ENCODE measurements at places on chromosomes 7 and 10.

GRCh38 chr7:66974986-66975590 lies 20.3 kb downstream of the SBDS start:
- DNase-seq = no peak
- no peak overlapping the region for H3K4me3 ChIP-seq
- H3K4me1 ChIP-seq = no peaks in the 10 kb centered on the region
- H3K36me3 ChIP-seq = peaks cover 3% of the 10 kb centered on the region
- no peak overlapping the region for H3K27ac ChIP-seq

DNA sequence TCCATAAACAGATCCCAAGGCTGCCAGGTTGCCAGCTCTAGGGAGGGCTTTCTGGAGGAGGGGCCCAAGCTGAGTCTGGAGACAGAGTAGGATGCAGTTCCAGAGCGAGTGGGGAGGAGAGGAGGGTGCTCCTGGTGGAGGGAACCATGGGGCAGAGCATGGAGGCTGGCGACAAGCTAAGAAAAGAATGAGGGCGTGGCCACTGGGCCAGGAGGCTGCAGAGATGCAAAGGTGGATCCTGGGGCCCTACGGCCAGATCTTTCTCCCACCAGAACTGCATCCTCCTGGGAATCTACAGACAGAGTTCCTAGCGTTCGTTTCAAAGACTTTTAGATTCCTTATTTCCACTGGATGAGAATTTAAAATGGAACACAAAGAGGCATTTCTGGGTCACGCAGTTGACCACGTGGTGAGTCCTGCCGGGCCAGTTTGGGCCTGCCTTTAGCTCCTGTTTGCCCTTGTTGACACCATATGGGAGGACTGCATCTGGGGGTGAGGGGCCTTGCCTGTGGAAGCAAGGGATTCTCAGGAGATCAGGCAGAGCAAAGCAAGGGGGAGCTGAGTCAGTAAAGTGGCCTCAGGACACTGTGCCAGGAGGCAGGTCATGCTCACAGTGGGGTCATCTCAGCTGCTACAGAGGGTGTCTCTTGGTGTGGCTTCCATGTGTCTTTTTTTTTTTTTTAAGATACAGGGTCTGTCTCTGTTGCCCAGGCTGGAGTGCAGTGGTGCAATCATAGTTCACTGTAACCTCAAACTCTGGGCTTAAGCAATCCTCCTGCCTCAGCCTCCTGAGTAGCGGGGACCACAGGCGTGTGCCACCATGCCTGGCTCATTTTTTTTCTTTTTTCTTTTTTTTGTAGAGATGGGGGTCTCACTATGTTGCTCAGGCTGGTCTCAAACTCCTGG lies 137.8 kb downstream of the SH3PXD2A start:
- H3K4me1 ChIP-seq = no peaks in the 10 kb centered on the region
- H3K27me3 ChIP-seq = no peaks in the 10 kb centered on the region
- no peaks in the 10 kb centered on the region for H3K36me3 ChIP-seq
- no peak overlapping the region for H3K4me3 ChIP-seq
- H3K27ac ChIP-seq = no peak overlapping the region

DNA sequence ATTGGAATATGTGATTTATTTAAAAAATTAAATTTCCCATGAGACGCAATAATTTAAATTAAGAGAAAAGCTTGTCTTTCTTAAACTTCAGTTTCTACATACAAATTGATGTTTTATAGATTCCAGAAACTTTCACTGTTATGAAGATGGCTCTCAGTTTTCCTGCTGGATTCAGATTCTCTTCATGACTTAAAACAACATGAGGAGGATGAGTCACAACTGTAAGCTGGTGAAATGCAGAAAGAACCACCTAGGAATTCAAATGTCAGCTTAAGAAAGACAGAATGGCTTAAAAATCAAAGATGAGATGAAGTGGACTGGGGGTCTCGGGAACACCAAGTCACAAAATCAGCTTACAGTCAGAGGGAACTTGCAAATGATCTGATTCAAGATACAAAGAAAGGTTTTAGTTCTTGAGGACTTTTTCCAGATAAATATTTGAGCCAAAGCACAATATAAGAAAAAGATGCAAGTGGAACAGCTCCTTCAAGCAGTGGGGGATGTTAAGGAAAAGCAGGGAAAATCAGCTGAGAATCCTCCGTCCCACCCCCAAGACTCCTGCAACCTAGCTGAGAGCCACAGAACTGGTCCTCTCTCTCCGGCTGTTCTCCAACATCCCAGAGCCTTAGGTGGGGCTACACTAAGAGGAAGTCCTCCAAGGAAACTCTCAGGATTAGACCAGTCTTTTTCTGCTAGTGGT lies 279.8 kb downstream of the KCNMA1 start:
- no peaks in the 10 kb centered on the region for H3K4me1 ChIP-seq
- H3K27me3 ChIP-seq = no peaks in the 10 kb centered on the region
- DNase-seq = no peak
- no peak overlapping the region for H3K27ac ChIP-seq
- no peak overlapping the region for H3K4me3 ChIP-seq
- H3K36me3 ChIP-seq = no peaks in the 10 kb centered on the region

- H3K27me3 ChIP-seq = no peaks in the 10 kb centered on the region
- no peak overlapping the region for H3K27ac ChIP-seq
- DNase-seq = no peak
- H3K4me1 ChIP-seq = peaks cover 8% of the 10 kb centered on the region
- H3K4me3 ChIP-seq = no peak overlapping the region
Measured at GRCh38 chr10:79331709-79332108, 15.6 kb upstream of the PPIF start.

- H3K36me3 ChIP-seq = no peaks in the 10 kb centered on the region
- H3K27ac ChIP-seq = no peak overlapping the region
- H3K27me3 ChIP-seq = no peaks in the 10 kb centered on the region
- H3K4me3 ChIP-seq = no peak overlapping the region
- DNase-seq = no peak
- H3K4me1 ChIP-seq = no peaks in the 10 kb centered on the region
Measured at GRCh38 chr7:123993996-123994395, 38.9 kb downstream of the TMEM229A start.

- H3K27ac ChIP-seq = no peak overlapping the region
- H3K27me3 ChIP-seq = no peaks in the 10 kb centered on the region
- peaks cover 72% of the 10 kb centered on the region for H3K36me3 ChIP-seq
Measured at GRCh38 chr10:38054361-38054797, 39.8 kb upstream of the ZNF37A start.

DNA sequence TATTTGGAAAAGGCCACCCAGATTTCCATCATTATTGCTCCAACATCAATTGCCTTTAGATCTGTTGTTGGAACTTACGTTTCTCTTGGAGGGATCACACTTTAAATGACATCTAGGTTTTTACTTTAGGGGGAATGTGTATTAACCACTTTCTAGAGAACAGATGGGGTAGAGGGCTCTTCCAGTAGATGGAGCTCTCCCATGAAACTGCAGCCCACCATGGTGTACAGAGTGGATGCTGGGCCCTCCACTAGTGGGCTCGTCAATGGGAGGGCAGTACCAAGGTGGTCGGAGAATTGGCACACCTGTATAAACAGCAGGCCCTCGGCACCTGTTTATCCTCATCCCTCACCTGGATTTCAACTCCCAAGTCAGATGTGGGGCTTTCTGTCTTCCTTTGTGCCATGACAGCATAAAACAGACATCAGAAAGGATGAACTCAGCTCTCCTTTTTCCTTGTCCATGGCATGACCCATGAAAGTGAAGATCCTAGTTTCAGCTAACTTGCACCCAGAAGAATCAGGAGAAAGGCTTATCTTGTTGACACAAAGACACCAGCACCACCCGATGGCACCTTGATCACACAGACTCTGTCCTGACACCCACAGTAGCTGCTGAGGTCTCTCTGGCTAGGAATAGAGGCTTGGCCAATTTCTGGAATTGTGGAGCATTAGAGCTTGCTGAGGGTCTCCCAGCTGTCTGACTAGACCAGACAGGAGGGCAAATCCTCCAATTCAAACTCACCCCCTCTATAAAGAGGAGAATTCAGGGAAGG lies 150.5 kb downstream of the CYP26A1 start:
- no peaks in the 10 kb centered on the region for H3K4me1 ChIP-seq
- no peak overlapping the region for H3K27ac ChIP-seq

DNA sequence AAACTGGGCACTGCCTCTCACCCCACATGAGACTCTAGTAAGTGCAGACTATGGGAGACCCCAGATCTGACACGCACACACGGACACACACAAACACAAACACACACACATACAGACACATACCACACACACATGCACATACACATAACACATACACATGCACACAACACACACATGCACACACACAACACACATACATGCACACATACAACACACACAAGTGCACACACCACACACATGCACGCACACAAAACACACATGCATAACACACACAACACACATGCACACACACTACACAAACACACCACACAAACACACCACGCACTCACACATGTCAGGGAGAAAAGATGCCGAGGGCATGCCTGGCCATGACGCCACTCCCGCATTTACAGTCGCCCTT lies 205.5 kb downstream of the TYW1B start:
- DNase-seq = no peak
- no peaks in the 10 kb centered on the region for H3K4me1 ChIP-seq
- no peak overlapping the region for H3K27ac ChIP-seq
- H3K36me3 ChIP-seq = no peaks in the 10 kb centered on the region

- no peaks in the 10 kb centered on the region for H3K36me3 ChIP-seq
- no peak overlapping the region for H3K4me3 ChIP-seq
- H3K4me1 ChIP-seq = no peaks in the 10 kb centered on the region
- no peak for DNase-seq
- H3K27me3 ChIP-seq = no peaks in the 10 kb centered on the region
Measured at GRCh38 chr10:123443924-123444323, 222.2 kb upstream of the GPR26 start.

DNA sequence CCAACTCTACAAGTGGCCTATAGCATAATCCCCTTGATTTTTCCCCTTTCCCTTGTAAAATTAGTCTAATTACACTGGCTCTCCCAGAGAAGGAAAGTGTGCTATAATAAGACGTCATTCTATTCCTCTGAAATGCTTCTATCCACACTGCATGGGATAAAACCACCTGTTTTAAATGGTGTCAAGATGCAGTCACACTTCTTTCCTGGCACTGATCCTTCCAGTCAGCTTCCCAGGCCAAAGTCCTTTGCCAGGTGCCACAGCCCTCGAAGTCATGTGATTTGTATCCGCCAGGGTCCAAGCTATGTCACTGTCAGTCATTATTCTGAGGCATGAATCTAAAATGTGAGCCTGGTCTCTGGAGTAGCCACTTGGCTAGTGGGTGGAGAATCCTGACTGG lies 169.0 kb upstream of the KIAA1217 start:
- no peaks in the 10 kb centered on the region for H3K27me3 ChIP-seq
- H3K4me1 ChIP-seq = no peaks in the 10 kb centered on the region
- H3K27ac ChIP-seq = no peak overlapping the region

DNA sequence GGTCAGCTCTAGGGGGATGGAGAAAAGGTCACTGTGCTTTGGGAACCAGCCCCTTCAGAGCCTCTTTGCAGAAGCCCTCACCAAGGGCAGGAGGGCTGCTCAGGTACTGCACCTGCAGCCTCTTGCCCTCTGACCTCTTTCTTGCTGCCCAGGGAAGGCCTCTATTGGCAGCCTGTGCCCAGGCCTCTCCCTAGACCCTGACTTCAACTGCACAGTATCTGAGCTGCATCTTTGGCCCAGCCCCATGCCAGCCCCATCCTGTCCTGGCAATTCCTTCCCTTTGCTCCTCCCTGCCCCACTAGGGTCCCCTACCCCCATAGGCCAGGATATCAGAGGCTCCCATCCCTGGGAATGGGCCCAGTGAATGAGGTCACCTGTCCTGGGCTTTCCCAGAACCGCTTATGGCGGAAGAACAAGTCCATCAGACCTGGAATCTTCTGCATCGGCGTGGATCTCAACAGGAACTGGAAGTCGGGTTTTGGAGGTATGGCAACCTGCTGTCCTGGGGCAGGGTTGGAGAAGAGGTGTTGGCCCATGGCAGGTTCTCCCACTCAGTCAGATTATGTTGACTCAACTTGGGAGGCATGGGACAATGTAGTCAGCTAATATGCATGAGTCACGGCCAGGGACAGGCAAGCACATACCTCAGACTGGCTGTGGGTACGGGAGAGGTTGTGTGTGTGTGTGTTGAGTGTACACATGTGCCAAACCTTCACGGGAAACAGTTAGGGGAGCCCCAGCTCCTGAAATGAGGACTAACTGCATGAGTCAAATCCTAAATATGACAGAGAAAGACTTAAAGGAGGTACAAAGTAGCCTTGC lies 17.1 kb upstream of the CPA1 start:
- H3K27me3 ChIP-seq = peaks cover 3% of the 10 kb centered on the region
- no peak overlapping the region for H3K4me3 ChIP-seq
- no peaks in the 10 kb centered on the region for H3K4me1 ChIP-seq
- H3K27ac ChIP-seq = no peak overlapping the region

GRCh38 chr10:90481326-90481923 lies 376.4 kb downstream of the HTR7 start:
- DNase-seq = no peak
- no peak overlapping the region for H3K4me3 ChIP-seq
- no peaks in the 10 kb centered on the region for H3K27me3 ChIP-seq
- no peak overlapping the region for H3K27ac ChIP-seq

DNA sequence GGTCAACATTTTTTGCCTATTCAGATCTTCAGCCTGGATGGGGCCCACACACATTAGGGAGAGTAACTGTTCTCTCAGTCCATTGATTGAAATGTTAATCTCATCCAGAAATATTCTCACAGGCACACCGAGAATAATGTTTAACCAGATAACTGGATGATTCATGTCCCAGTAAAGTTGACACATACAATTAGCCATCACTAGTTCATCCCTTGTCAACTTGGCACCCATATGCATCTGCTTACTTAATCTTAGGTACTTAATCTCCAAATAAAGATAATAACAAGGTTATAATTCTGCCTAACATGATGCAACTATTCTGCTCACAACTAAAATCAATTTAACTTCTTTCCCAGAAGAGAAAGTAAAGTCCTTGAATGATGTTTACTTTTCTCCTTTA lies 502.6 kb downstream of the ADRA2A start:
- peaks cover 17% of the 10 kb centered on the region for H3K4me1 ChIP-seq
- DNase-seq = no peak
- no peaks in the 10 kb centered on the region for H3K27me3 ChIP-seq
- H3K4me3 ChIP-seq = no peak overlapping the region

DNA sequence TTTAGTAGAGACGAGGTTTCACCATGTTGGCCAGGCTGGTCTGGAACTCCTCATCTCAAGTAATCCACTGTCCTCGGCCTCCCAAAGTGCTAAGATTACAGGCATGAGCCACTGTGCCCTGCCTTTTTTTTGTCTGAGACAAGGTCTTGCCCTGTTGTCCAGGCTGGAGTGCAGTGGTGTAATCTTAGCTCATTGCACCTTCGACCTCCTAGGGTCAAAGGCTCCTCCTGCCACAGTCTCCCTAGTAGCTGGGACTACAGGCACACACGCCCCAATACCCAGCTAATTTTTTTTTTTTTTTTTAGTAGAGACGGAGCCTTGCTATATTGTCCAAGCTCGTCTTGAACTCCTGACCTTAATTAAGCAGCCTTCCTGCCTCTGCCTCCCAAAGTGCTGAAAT lies 26.8 kb upstream of the SUPV3L1 start:
- 0 out of 2 replicates have a peak, but pooled peaks cover 7% of the 10 kb centered on the region for H3K36me3 ChIP-seq
- no peaks in the 10 kb centered on the region for H3K4me1 ChIP-seq
- H3K4me3 ChIP-seq = no peak overlapping the region

Data from Karpas-422 (cell line).